Thoracic aorta (tissue), 2 donors: ENCODE measurements at places on chromosomes 1 and 21. TPM values are rescaled to one million over a fixed set of nuclear protein-coding genes. Genes with fewer than 3 reads are reported as not detected.

DNA sequence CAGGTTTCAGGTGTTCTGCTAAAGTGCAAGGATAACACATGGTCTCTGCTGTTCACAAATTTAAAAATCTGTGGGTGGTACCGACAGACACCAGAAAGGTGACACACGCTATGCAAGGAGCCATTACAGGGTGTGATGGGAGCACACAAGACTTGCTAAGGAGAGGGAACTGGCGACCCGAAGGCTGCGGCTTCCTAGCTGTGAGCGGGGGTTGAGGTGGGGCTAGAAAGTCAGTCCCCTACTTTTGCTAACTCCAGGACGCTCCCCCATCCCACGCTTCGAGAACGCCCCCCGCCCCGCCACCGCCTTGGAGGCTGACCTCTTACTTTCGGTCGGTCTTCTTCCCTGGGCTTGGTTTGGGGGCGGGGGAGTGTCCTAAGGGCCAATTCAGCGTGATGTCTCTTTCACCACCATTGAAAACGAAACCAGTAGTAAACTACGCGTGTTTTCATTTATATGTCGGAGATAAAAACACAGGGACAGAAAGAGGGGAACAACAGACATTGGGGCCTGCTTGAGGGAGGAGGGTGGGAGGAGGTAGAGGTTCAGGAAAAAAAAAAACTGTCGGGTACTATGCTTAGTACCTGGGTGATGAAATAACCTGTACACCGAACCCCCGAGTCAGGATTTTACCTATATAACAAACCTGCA is 1.1 kb downstream of the CKS1B start:
- peaks cover 39% of the 10 kb centered on the region for H3K4me1 ChIP-seq
- peaks cover 4% of the 10 kb centered on the region for H3K36me3 ChIP-seq

- H3K36me3 ChIP-seq: no peaks in the 10 kb centered on the region
- DNase-seq: no peak
- no peak overlapping the region for H3K4me3 ChIP-seq
- H3K27ac ChIP-seq: no peak overlapping the region
- H3K27me3 ChIP-seq: no peaks in the 10 kb centered on the region
These were observed 192.6 kb upstream of the FGGY start for GRCh38 chr1:59104191-59104760.

TACSTD2 gene
- 8.1 TPM for total RNA-seq

GRCh38 chr1:94651076-94651475 is 109.5 kb upstream of the F3 start:
- H3K4me3 ChIP-seq: no peak overlapping the region
- H3K27me3 ChIP-seq: no peaks in the 10 kb centered on the region
- H3K4me1 ChIP-seq: peaks cover 31% of the 10 kb centered on the region
- H3K27ac ChIP-seq: no peak overlapping the region
- DNase-seq: no peak
- no peaks in the 10 kb centered on the region for H3K36me3 ChIP-seq

DNA sequence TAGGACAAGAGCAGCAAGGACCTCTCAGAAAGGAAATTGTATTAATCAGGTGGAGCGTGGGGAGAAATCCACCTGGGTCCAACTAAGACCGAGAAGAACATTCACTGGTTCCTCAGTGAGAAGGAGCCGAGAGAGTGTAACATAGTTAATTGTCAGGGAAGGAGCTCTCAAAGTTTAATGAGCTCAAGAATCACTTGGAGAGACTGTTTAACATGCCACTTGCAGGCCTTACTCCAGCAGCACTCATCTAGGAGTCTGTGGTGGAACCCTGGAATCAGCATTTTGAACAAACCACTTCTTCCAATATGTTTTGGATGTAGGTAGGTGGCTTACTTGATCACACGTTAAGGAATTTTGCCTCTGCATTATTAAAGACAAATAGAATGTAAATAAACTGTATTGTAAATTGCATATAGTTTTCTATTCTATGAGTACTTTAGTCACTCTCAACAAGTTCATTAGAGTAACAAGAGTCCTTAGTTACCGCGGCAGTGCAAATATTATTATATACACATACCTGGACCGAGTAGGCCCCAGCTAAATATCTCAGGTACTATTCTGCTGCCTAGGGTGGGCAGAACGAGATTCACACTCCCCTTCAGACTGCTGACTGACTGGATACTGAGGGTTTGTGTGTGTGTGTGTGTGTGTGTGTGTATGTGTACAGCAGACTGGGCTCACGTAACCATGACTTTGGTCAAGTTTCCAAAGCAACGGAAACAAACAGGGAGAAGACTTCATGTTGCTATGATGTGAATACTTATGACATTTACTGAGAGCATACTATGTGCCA is 203.2 kb upstream of the USP24 start:
- H3K27me3 ChIP-seq: no peaks in the 10 kb centered on the region
- no peak overlapping the region for H3K4me3 ChIP-seq
- DNase-seq: no peak
- H3K27ac ChIP-seq: no peak overlapping the region

- H3K27me3 ChIP-seq: no peaks in the 10 kb centered on the region
- no peaks in the 10 kb centered on the region for H3K36me3 ChIP-seq
- H3K4me3 ChIP-seq: no peak overlapping the region
These were observed 8.1 kb upstream of the C1orf216 start for GRCh38 chr1:35726450-35727433.

GRCh38 chr1:11447903-11448302 is 31.1 kb upstream of the DISP3 start:
- no peaks in the 10 kb centered on the region for H3K4me1 ChIP-seq
- no peaks in the 10 kb centered on the region for H3K36me3 ChIP-seq
- no peak overlapping the region for H3K27ac ChIP-seq
- H3K27me3 ChIP-seq: no peaks in the 10 kb centered on the region

- no peak for DNase-seq
- no peaks in the 10 kb centered on the region for H3K4me1 ChIP-seq
- no peaks in the 10 kb centered on the region for H3K36me3 ChIP-seq
- H3K27me3 ChIP-seq: no peaks in the 10 kb centered on the region
These were observed 142.2 kb downstream of the LHX8 start for GRCh38 chr1:75276385-75276784.

DNA sequence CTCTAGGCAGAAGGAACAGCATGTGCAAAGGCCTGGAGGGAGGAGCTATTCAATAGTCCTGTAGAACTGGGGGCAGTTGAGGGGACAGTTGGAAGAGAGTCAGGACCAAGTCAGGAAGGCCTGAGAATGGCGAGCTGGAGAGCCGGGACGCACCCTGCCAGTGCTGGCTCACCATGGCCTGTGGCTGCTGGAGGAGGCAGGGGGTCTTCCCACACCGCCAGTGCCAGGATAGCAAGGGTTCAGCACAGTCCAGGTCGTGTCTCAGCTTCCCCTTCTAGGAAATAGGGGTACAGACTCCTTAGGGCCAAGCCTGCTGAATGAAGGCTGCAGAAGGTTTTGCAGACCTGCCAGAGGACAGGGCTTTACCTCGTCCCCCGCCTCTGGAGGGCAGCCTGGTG is 7.3 kb downstream of the PODN start:
- no peaks in the 10 kb centered on the region for H3K27me3 ChIP-seq
- H3K36me3 ChIP-seq: no peaks in the 10 kb centered on the region
- no peak overlapping the region for H3K27ac ChIP-seq
- DNase-seq: no peak
- H3K4me3 ChIP-seq: no peak overlapping the region

DNA sequence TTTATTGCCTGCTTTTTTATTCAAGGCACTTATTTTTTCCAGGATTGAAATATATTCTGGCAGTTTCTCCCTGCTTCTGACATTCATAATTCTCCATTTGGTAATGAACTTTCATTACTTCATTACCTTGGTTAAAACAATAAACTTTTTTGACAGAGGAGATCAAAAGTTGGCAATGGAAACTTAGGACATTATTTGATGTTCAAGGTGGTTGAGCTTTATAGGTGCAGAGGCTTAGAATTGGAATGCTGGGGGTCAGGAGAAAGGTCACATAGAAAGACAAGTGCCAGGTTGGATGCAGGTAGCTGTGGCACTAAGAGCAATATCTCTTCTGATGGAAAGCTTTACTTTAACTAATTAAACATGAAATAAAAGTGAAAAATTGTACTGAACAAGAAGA is 152.4 kb downstream of the SPATA46 start:
- H3K4me3 ChIP-seq: no peak overlapping the region
- no peak overlapping the region for H3K27ac ChIP-seq

GRCh38 chr1:184952428-184952827 is 21.9 kb downstream of the NIBAN1 start:
- no peaks in the 10 kb centered on the region for H3K36me3 ChIP-seq
- peaks cover 24% of the 10 kb centered on the region for H3K4me1 ChIP-seq
- no peak for DNase-seq
- no peaks in the 10 kb centered on the region for H3K27me3 ChIP-seq
- H3K27ac ChIP-seq: peak overlapping the region; percentile 76
- no peak overlapping the region for H3K4me3 ChIP-seq
